Left renal cortex interstitium (tissue), 4 donors: ENCODE measurements at places on chromosomes 16 and 17.

DNA sequence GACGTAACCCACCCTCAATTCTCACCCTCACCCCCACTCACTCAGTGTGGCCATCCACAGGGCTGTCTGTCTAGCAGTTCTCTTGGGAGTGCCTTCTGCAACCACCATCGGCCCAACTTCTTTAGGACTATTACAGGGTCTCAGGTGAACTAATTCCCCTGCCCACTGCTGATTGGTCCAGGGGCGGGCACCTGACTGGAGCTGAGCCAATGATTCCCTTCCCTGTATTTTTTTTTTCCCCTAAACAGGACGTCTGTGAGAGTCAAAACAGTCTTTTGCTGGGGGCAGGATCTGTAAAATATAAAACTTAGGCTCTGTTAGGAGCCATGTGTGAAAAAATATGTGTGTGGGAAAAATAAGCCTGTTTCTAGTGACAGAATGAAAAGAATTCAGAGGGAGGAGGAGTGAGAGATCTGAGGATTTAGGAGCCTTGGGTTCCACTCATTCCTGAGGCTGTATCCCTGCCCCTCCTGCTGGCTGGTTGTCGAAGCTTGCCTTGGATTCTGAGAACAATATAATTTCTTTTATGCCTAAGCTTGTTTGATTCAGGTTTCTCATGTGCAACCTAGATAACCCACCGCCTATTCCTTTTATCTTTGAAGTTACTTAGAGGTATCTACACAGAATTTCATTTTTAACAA, 115.0 kb downstream of the SPACA3 start:
- no peak for DNase-seq

DNA sequence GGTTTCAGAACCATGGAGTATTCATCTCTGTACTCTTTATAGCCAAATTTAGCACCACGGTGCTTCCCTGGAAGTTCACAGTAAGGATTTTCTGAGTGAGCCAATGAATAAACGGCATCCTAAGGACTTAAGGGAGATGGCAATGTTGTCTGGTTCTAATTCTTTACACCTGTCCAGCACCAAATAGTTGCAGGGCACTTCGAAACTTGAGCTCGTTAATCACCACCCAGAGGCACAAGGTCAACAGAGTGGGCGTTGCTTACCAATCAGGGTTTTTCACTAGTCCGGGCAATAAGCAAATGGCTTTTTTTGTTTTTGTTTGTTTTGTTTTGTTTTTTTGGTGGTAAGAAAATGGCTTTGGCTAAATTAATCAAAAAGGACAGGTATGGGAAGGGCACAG, 28.2 kb upstream of the TMEM220 start:
- no peak for DNase-seq

DNA sequence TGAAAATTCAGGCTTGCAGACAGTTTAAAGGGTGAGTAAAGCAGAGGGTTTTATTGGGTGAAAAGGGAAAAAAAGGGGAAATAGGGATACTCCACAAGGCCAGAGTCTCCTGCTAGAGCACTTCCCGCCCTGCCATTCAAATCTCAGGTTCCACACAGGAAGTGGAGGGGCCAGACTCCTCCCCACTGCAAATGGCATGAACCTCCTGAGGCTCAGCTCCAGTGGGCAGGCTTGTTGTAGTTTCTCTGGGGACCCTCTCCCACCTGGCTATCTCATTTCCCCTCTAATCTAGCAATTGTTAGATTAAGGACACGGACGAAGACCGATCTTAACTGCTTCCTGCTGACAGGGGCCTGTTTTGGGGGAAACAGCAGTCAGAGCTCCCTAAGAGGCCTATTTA, 43.4 kb downstream of the TAOK1 start:
- peak; percentile 2 for DNase-seq

DNA sequence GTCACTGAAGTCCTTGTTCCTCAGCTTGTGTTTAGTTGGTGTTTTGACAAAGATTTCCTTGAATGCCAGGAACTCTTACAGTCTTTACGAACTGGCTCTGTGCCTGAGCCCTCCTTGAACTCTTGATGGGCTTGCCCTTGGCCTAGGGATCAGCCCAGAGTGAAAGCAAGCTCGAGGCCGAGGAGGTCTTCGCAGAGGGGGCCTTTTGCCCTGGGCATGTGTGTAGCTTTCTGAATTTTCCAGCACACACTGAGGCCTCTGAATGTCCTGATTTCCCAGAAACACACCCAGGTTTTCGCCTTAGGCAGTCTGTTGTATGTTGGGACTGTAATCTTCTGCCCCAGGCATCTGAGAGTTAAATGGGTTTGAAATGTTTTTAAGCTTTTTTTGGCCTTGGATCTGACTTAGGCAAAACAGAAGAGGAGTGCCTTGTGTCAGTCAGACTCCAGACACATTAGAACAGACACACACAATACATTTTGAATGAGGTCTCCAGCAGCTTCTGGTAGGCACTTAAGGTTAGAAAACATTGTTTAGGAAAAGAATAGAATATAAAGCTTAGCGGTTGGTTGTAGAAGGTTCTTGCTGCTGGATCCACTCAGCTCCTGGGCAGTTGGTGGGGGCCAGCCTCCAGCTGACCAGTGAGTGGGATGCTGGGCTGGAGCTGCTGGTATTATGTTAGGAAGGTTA, 17.1 kb downstream of the FOXK2 start:
- DNase-seq = no peak

- DNase-seq = no peak
Observed at GRCh38 chr16:26019381-26020242, 327.9 kb downstream of the HS3ST4 start.

DNA sequence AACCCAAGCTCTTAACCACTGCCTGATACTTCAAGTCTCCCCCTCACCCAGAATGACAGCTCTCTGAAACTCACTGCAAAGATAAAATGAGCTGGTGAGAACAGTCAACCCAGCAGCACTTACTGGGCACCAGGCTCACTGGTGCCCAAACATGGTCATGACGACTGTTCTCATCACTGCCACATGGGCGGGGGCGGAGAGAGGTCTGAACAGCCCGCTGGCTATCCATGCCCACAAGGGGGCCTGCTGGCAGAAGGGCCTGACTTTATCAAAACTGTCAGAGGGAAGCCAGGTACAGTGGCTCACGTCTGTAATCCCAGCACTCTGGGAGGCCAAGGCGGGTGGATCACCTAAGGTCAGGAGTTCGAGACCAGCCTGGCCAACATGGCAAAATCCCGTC, 4.0 kb downstream of the MYBBP1A start:
- DNase-seq = no peak

- DNase-seq = no peak
Observed at GRCh38 chr16:20821682-20822081, 15.4 kb downstream of the REXO5 start.

- no peak for DNase-seq
Observed at GRCh38 chr17:65402513-65403496, 158.6 kb downstream of the AXIN2 start.

- no peak for DNase-seq
Observed at GRCh38 chr17:17937201-17937853, 34.9 kb downstream of the TOM1L2 start.

DNA sequence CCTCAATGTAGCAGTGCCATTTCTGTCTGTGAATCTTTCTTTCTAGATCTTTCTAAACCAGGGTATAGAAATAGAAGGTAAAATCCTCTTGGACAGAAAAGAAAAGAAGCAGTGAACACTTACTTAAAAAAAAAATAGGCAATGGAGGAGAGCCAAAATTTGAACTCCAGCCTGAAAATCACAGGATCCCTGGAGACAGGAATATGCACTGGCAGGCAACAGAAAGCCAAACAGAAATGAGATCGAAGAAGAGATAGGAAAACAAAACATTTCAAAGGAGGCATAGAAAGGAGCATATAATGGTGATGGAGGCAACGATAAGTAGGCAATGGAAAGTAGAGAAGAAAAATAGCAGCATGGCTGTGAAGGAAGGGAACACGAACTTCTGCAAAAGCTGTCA, 253.7 kb upstream of the HSBP1 start:
- DNase-seq = no peak

DNA sequence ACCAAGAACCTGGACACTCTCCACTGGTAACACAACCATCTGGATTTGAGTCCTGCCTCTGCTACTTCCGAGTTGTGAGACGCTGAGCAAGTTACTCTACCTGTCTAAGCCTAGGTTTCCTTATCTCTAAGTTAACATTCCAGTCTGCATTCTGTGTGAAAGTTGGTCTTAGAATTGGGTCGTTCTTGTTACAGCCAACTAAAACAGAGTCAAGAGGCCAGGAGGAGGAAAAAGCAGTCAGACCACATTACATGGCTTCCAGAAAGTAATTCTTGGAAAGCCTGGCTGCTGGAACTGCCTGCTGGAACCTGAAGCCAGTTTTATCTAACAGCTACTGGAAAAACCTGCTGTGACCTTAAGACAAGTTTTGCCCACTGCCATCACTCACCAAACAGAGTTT, 38.4 kb upstream of the XYLT1 start:
- no peak for DNase-seq

DNA sequence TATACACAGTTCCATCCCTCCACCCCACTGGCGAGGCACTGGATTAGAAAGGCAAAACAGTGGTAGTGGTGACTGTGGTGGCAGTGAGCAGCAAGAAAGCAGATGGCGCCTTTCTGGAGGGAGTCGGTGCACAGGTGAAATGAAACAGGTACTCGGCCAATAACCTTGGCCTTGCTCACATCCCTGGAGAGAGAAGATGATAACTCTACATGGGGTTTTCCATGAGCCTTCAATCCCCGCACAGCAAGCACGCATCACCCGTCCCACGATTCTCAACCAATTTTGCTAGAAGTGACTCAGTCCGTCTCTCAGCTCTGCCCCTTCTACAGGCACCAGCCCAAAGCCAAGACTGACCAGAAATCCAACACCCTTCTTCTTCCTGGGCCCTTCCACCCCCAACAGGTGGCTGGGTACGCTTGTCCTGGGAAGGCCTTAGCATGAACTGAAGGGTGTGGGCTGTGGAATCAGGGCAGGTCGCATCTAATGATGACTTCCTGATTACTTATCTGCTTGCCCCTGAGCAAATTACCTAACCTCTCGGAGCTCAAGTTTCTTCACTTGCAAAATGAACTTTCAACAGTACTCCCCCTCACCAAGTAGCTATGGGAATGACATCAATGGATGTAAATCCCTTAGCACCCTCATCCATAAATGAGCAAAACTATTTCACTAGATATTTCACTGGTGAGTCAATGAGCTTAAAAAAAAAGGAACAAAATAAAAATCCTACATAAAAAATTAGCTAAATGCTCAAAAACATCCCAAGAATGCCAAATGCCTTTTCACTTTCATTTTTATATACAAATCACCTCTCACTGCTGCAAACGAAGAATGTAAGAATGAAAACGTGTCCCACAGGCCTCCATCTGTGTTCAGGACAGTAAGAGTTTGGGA, 18.0 kb downstream of the XPO6 start:
- DNase-seq = no peak

- no peak for DNase-seq
Observed at GRCh38 chr16:50265260-50265659, 1.1 kb upstream of the ADCY7 start.

GRCh38 chr16:86508947-86509758, 1.2 kb upstream of the FOXF1 start:
- no peak for DNase-seq

DNA sequence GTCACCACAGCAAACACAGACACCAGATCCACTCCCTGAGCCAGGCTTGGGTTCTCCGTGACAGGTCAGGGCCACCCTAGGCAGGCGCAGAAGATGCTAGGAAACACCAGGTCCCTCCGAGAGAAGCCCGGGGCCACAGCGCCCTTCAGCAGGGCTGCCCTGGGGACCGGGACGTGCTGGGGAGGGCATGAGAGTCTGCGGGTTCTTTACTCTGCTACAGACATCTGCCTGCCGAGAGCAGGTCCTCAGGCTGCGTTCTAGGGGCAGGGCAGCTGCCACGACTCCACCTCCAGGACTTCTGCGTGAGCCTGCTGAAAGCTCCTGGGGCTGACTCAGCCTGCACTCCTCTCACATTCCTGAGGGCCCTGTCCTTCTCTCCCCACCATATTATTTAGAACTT, 11.4 kb downstream of the MYLK3 start:
- DNase-seq = no peak

- no peak for DNase-seq
Observed at GRCh38 chr17:67467500-67468455, 90.7 kb downstream of the PITPNC1 start.

DNA sequence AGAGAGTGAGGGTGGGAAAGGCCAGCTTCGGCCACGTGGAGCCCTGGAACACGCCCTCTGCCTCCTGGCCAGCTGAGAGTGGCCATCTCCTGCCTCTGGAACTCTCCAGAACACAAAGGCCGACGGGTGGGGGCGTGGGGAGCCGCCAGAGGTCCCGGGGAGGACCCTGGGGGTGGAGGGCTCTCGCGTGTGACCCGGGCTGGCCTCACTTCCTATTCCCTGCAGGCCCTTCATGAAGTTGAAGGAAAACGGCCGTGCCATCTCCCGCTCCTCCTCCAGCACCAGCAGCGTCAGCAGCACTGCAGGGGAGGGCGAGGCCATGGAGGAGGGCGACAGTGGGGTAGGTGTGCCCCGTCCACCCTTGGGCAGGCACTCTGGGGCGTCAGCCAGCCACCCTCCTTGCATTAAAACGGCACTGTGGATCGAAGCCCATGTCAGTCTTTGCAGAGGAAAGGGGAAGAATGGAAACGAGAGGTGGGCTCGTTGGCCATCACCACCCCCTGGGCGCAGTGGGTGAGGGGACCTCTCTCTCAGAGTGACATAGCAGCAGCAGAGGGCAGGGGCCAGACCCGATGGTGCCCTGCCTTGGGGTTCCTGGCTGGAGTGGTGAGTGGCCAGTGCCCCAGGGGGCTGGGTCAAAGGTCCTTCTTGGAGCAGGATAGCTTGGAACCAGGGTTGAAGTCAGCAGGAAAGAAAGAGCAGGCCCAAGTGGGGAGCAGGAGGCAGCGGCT, 37.1 kb downstream of the OR1D5 start:
- DNase-seq = no peak

GRCh38 chr16:11259655-11260595, 3.9 kb upstream of the SOCS1 start:
- DNase-seq = no peak

DNA sequence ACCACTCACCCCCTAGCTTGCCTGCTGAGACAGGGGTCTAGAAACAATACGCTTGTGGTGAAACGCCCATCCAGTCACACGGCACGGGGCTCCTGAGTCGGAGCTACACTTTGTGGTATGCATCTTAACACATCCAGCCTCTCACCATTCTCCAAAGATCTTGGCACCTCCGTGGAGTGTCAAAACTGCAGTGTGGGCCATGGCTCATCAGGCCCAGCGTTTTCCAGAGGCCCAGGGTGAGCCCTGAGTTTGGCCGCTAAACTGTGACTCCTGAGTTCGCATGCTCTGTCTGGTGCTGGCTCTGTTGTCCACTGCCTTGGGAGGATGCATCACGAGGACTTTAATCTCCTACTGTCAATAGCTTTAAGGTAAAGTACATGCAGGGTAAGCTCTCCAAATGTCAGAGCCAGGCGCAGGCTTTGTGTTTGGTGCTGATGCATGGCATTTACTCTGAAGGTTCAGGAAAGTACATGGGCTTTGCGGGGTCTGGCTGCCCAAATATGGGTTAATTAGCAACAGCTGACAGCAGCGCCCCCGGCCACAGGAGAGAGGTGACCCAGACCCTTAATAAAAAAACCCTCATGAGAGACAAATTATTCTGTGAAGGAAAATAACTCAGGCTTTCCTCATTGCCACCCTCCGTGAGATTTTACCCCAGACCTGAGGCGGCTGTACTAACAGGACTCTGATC, 118.4 kb downstream of the CCDC182 start:
- DNase-seq = no peak
